ENCODE measurements at places on chromosomes 7 and 10. TPM values are rescaled to one million over a fixed set of nuclear protein-coding genes. Genes with fewer than 3 reads are reported as not detected.

DNA sequence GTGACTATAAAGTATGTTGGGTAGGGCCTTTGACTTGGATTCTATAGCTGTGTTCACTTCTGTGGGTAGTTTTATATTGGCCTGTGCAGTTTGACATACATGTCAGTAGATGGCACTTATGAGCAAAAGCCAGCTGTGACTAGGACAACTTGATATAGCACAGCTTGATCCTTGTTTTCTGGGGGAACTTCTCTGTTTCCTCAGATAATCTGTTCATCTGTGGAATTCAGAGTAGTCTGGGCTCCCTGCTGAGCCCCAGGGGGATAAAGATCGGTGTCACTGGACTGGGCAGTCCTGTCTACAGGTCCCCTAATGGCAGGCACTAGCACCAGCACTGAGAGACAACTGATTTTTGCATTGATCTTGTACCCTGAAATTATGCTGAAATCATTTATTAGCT lies 25.4 kb downstream of the CYP2C9 start:
- DNase-seq: no peak

- DNase-seq: no peak
Measured at GRCh38 chr10:74598891-74599566, 227.4 kb upstream of the KAT6B start.

The HABP2 gene
- total RNA-seq: not detected

The CASD1 gene
- 37.0 TPM for total RNA-seq

The GCK gene
- total RNA-seq: 0.79 TPM

All from skin of body (tissue), 3 donors.